ENCODE measurements at places on chromosomes 1 and 21. TPM values are rescaled to one million over a fixed set of nuclear protein-coding genes. Genes with fewer than 3 reads are reported as not detected.

The HES4 gene
- total RNA-seq = 21.4 TPM

GRCh38 chr1:184162281-184162680 is 110.8 kb downstream of the TSEN15 start:
- no peaks in the 10 kb centered on the region for H3K36me3 ChIP-seq
- H3K27ac ChIP-seq = peak overlapping the region; percentile 21
- H3K4me3 ChIP-seq = no peak overlapping the region
- peaks cover 33% of the 10 kb centered on the region for H3K4me1 ChIP-seq
- DNase-seq = no peak
- H3K27me3 ChIP-seq = no peaks in the 10 kb centered on the region

DNA sequence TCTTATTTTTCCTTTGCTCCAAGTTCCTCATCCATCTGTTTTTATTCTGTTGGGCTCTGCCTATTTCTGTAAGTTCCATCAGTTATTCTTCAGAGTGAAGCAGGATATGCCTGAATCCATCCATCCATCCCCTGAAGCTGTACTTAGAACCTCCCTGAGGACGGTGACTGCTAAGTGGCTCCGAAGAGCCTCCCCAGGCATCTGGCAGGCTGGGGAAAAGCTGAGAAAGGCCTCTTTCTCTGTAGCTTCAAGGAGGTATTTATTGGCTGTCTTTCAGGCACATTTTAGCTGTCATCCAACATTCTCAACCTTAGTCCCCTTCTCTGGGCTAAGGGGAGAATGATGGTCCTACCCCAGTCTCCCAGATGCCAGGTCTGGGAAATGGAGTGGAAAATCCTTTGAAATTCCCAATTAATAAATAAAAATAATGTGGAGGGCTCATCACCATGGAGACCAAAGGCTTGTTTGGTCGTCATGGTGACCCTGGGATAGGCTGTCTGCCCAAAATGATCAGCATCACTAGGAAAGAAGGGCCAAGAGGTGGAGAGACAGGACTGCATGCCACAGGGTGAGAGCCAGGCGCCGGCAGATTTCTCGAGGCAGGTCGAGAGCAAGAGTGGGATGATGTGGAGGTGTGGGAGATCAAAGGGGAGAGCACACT is 82.0 kb downstream of the UBIAD1 start:
- peaks cover 31% of the 10 kb centered on the region for H3K27me3 ChIP-seq
- H3K36me3 ChIP-seq = no peaks in the 10 kb centered on the region
- no peak for DNase-seq
- H3K4me3 ChIP-seq = no peak overlapping the region
- H3K27ac ChIP-seq = no peak overlapping the region
- H3K4me1 ChIP-seq = no peaks in the 10 kb centered on the region

- DNase-seq = no peak
- no peak overlapping the region for H3K4me3 ChIP-seq
- no peaks in the 10 kb centered on the region for H3K36me3 ChIP-seq
- no peaks in the 10 kb centered on the region for H3K27me3 ChIP-seq
- H3K4me1 ChIP-seq = peaks cover 19% of the 10 kb centered on the region
These were observed 24.1 kb upstream of the THRAP3 start for GRCh38 chr1:36199934-36200741.

All from lower lobe of right lung (tissue), 2 donors.